ENCODE measurements at places on chromosomes 4 and X.

DNA sequence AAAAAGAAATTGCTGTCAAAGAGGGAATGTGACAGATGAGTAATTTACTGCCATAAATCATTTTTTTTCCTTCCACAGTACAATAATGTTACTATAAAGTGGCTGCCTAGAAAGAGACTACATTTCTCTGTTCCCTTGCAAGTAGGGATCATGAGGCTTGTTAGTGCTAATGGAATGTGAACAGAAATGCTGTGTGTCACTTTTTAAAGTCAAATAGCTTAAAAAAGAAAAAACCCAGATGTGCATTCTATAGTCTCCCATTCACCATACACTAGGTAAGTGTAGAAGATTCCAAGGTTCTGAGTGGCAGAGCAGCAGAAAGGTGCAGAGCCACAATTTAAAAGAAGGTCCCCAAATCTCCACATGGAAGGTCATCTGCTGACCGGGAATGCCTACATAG, 328.4 kb downstream of the CAMK2D start:
- DNase-seq: no peak

DNA sequence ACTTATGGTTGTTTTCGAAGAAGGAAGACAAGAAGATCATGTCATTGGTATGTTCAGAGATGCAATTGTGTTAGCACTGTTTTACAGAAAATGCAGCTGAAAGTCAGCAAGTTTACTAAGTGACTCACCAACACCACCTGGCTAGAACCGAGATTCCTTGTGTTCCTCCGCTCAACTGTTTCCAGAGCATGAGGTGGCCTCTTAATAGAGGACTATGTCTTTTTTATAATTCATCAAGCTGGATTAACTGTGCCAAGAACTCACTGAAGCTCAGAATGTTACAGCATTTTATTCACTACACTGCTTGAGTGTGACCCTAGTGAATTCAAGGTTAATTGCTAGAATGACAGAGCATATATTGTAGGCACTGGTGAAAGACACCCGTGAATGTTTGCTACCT, 1573.5 kb upstream of the TENM3 start:
- DNase-seq: no peak

- no peak for DNase-seq
Observed at GRCh38 chr4:167025670-167026069, 208.6 kb downstream of the SPOCK3 start.

DNA sequence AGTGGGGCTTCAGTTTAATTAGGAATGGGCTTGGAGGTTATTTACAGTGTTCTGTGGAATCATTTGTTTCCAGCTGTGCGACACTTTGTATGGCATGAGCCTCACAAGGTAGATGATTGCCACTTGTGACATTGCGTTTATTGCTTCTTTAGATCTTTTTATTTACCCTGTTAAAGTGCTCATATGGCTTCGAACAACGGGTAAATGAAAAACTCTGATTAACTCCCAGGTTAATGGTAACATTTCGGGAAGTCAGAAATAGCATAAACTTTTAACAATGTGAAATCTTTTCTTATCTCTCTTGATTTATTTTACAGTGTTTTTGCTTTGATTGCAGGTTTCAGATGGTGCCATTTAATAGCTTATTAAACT, 494.3 kb downstream of the IDS start:
- DNase-seq: no peak

- DNase-seq: no peak
Observed at GRCh38 chrX:49116716-49117115, 6.8 kb downstream of the GPKOW start.

DNA sequence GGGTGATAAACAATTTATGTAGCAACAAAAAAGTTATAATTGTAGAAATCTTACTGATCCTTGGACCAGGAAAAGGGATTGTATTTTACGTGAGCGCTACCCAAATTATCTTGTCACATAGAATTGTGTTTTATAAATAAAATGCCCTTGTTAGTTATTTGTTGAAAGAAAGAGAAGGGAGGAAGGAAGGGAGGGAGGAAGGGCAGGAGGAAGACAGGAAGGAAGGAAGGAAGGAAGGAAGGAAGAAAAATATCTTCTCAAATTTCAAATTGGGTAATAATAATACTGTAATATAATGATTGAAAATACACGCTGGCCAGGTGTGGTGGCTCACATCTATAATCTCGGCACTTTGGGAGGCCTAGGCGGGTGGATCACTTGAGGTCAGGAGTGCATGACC, 206.2 kb upstream of the TLL1 start:
- no peak for DNase-seq

- no peak for DNase-seq
Observed at GRCh38 chr4:177448850-177449249, 6.6 kb upstream of the AGA start.

DNA sequence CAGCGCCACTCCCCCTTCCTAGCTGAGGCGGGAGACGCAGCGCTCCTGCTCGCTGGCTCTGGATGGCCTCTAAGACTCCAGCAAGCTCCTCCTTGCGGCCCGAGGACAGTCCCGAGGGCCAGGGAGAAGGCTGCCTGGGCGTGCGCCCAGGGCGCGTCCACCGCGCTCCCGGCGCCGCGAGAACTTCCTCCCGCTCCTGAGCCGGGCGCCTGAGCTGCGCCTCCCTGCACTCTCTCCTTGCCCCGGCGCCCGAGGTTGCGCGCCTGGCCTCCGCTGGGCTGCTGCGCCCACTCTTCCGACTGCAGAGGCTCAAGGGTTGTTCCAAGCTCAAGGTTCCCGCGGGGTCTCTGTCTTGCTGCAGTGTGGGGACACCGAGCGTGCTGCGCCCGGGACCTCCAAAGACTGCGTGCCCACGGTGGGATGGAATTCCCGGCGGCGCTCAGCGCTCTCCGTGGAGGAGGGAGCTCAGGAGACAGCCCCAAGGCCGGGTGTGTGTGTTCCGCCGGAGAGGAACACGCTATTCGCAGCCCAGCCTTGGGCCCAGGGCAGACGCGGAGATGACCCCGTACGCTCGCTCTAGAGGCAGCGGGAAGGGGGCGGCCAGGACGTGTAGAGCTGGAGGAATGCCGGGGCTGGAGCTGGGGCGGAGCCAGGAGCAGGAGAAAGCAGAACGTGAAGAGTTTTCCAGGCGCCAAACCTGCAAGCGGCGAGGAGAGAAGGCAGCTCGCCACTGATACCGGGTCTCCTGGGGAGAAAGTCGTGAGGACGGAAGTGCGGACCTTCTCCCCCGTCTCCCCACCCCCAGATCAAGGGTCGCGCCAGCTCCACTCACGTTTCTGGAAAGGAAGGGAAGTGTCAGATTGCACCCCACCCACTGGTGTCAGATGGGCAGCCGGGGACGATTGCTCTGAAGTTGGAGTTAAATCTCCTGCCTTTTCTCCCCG, at the start of gene ARHGAP6:
Gene ARHGAP6 (minus strand): TSS at position 753 of the 944 bp plus-strand sequence. CDS start 1,092 bp downstream, outside the sequence.
- DNase-seq: peak; percentile 70

- DNase-seq: no peak
Observed at GRCh38 chr4:155564086-155564485, 102.6 kb upstream of the GUCY1A1 start.

DNA sequence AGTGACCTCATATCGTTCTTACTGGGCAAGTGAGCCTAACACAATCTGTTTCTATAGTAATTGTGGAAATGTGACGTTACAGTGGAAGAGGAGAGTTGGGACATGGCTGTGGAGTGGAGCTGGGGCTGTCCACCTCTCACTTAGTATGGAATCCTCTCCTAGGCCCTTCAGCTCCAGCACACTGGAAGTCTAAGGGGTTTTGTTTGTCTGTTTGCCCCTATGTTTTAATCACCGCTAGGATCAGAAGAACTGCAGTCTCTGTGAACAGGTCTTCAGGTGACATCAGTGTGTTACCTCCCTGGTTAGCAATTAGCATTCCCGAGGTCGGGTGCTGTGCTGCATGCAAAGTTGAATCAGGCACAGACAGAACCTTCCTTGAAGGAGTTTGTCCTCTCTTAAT, 49.3 kb upstream of the CLDN34 start:
- no peak for DNase-seq

DNA sequence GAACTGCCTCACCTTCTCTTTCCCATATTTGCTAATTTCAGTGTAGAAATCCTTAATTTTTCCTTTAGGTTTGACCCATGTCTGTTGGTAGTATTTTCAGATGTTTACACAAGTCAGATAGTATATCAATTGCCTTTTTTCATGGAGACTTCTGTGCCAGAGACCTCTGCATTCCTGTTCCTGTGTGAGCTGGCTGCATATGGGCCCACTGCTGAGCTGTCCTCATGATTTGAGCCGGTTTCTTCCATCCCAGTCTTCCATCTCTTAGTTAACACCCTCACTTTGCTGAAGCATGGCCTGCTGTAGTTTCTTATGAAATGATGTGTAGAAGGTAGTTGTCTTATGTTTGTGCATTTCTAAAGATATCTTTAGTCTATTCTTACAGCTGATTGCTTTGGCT, 40.0 kb downstream of the CDS1 start:
- no peak for DNase-seq

DNA sequence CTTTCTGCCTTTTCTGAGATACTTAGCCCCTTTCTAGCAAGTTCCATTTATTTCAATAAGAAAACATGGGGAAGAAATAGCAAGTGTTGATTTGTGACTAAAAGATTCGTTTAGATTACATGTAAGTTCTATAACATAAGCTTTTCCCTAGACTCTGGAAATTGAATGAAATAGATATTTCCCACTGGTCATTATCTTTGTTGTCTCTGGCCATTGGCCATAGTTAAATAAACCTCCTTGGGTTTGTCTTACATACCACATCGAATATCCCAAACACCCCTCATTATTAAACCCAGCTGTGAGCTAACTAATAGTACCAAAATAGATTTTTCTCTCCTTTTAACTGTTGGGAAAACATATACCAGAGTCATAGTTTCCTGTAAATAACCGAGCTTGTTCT, 534.8 kb downstream of the IQCM start:
- DNase-seq: no peak

DNA sequence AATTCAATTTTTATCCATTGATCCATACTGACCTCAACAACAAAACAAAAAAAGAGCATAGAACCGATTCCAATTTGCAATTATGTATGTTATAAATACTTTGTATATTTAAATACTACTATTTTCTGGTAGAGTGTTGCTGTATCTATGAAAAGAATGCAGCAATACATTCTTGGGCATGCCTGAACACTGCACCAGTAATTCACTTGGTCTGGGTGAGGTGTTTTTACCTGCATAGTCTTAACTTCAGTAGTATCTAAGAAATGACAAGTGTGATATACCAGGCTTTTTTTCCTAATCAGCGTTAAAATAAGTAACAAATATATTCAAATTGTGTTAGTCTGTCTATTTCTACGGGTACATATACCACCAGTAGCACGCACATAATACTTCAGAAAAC, 120.2 kb downstream of the KLHL13 start:
- no peak for DNase-seq

- no peak for DNase-seq
Observed at GRCh38 chr4:184756399-184756798, 22.5 kb upstream of the CENPU start.

DNA sequence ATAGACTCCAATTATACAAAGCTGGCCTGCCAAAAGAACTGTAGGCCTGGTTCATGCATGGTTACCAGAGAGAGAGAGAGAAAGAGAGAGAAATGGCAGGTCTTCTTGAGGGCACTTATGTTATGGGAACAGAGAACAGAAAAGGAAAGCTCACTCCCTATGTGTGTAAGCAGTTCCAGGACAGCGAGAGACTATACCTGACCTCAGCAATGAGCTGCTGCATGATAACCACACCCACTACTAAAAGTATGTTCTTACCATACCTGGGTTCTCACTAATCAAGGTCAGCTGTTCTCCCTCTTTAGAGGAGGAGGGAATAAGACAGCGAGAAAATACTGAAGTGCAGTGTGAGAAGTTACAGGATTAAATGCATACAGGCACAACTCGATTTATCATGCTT, 583.3 kb downstream of the GBA3 start:
- DNase-seq: no peak

- peak; percentile 68 for DNase-seq
Observed at GRCh38 chr4:10063544-10064300, 42.4 kb upstream of the SLC2A9 start.

DNA sequence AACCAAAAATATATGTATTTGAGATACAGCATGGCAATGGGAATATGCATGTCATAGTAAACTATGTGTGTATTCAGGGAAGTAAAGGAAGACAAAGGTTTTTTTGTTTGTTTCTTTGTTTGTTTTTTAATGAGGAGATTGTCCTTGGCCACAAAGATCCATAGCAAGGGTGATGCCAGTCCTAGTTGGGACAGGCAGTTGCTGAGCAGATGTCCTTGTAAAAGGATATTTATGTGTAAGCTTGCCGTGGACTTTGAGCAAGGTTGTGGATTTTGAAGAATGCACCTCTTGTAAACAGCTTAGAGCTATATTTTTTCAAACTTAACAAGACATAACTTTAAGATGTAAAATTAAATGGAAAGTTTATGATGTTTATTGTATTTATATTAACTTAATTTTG, 69.9 kb upstream of the GABRE start:
- DNase-seq: no peak

- no peak for DNase-seq
Observed at GRCh38 chrX:45323387-45323786, 122.7 kb upstream of the DIPK2B start.

DNA sequence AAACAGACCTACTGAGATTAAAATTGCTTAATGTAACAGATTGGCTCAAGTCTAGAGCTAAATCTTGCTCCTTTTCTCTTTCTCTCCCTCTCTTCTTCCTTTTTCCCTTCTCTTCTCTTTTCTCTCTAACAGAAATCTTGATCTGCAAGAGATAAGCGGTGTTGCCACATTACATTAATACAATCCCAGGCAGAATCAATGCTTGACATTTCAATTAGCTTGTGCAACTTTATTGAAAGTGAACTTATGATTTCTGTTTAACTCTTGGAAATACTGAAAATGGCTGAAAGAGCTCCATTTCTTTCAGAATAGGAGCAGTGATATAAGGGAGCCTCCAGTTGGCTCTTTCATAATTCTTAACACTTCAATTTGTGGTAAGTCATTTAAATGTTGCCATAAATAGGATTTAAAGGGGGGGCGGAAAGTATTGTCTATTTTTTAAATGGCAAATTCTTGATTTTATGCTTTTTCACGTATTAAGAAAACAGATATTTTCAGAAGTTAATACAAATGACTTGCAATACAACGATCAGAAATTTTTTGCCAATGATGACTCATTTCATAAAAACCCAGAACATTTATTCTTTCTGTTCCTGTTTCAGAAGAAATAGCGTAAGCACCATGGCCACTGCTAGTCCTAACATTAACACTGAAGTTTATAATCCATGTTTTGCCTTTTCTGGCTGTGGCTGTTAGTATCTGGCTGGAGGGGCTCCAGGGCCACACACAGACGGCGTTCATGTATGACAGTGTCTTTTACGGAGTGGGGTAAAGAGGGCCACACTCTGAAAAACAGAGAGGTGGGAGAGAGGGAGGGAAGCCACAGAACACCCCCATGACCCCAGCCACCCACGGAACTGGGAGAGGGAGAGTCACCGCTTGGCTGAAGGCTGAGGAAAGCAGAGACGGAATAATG, 115.7 kb upstream of the FAT1 start:
- DNase-seq: no peak

GRCh38 chrX:37824491-37825214, 22.7 kb downstream of the DYNLT3 start:
- DNase-seq: no peak

DNA sequence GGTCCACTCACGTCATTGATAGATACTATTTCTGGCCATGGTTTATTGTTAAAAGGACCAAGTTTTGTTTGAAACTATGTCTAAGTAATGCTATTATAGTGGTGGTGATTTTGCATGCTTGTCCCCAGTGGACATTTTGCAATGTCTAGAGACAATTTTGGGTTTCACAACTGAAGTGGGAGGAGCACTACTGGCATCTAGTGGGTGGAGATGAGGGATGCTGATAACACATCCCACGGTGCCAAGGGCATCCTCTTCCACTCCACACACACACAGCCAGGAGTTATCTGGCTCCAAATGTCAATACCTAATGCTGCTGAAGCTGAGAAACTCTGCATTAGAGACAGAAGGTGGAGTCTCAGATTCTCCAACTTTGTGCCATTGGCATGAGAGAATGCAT, 131.2 kb downstream of the FRMPD4 start:
- DNase-seq: no peak

Measured in ecto neural progenitor cell (in vitro differentiated cells).